CD4-positive, CD25-positive, alpha-beta regulatory T cell (primary cell): ENCODE measurements at places on chromosomes 7 and 10. TPM values are rescaled to one million over a fixed set of nuclear protein-coding genes. Genes with fewer than 3 reads are reported as not detected.

FAM20C gene
- not detected for total RNA-seq

SRI gene
- 53.5 TPM for total RNA-seq

ZNF37A gene
- total RNA-seq = 18.8 TPM

PNLIPRP2 gene
- not detected for total RNA-seq

RASA4B gene
- total RNA-seq = 32.4 TPM

WNT8B gene
- not detected for total RNA-seq

DNA sequence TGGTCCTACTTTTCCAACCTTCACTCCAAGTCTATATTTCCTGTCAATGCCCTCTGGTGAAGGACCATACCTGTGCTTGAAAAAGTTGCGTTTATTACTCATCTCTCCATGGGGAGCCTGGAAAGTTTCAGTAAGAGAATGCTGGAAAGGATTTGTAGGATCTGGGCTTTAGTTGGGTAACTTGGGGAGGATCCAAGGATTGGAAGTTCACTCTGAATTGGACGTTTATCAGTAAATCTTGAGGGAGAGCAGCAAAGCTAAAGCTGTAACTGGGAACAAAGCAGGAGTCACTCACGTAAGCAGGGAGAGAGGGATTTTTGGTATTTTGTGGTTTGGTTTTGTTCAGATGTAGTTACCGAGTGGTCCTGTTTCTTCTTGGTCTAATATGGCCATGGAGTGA, 51.4 kb upstream of the NPVF start:
- H3K36me3 ChIP-seq = no peaks in the 10 kb centered on the region
- H3K4me1 ChIP-seq = no peaks in the 10 kb centered on the region

GRCh38 chr10:129333706-129334105, 133.3 kb upstream of the MGMT start:
- peaks cover 3% of the 10 kb centered on the region for H3K4me1 ChIP-seq
- no peak overlapping the region for H3K27ac ChIP-seq
- DNase-seq = no peak
- no peaks in the 10 kb centered on the region for H3K36me3 ChIP-seq

GRCh38 chr10:13686331-13686752, 99.6 kb downstream of the PRPF18 start:
- no peaks in the 10 kb centered on the region for H3K4me1 ChIP-seq
- no peak overlapping the region for H3K27ac ChIP-seq
- DNase-seq = no peak

GRCh38 chr7:142585425-142585824, 163.8 kb upstream of the PRSS1 start:
- no peaks in the 10 kb centered on the region for H3K27me3 ChIP-seq
- no peak for DNase-seq
- peaks cover 6% of the 10 kb centered on the region for H3K4me1 ChIP-seq
- H3K4me3 ChIP-seq = no peak overlapping the region

GRCh38 chr7:67896721-67897120, 900.1 kb downstream of the TYW1 start:
- no peaks in the 10 kb centered on the region for H3K27me3 ChIP-seq
- no peak for DNase-seq
- H3K27ac ChIP-seq = no peak overlapping the region
- H3K4me1 ChIP-seq = no peaks in the 10 kb centered on the region
- H3K36me3 ChIP-seq = no peaks in the 10 kb centered on the region

DNA sequence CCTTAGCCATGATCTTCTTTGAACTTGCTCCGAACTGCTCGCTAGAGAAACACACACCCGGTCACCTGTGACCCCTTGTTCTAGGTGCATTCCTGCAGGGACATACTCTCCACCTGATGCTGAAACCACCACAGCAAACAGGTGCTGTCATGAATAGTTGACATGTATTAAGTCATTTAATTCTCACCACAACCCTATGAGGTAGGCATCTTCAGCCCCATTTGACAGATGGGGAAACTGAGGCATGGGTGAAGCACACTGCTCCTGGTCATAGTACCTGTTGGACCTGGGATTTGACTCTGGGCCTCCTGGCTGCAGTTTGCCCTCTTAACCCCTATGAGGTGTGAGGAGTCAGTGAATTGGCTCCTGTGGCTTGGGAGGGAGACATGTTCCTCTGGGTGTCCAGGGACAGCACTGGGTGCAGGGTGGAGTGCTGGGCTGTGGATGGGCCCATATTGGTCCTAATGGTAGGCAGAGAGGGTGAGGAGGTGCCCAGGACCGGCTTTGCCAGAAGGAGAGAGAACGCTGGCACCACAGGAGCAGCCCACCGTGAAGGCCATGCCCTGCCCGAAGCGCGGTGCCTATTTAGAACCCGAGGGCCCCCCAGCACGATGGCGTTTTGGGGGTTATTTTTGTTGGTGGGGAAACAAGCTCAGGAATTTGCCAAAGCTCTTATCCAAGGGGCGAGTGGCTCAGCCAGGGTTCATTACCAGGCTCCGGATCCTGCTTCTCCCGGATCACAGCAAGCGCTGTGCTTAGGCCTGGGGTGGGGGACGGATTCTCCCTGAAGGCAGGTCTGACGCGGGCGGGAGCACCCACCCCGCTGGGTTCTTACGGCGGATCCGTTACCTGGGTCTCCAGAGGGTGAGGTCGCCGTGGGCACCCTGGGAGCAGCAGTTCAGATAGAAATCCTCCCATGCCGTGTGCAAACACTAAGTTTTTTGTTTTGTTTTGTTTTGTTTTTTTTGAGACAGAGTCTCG, 52.3 kb downstream of the GLRX3 start:
- H3K27ac ChIP-seq = no peak overlapping the region
- H3K4me3 ChIP-seq = no peak overlapping the region
- DNase-seq = no peak
- H3K27me3 ChIP-seq = no peaks in the 10 kb centered on the region
- no peaks in the 10 kb centered on the region for H3K4me1 ChIP-seq
- peaks cover 28% of the 10 kb centered on the region for H3K36me3 ChIP-seq

- DNase-seq = no peak
- H3K4me1 ChIP-seq = no peaks in the 10 kb centered on the region
- no peak overlapping the region for H3K4me3 ChIP-seq
- H3K36me3 ChIP-seq = no peaks in the 10 kb centered on the region
- no peak overlapping the region for H3K27ac ChIP-seq
Measured at GRCh38 chr10:59266321-59266720, 89.9 kb downstream of the PHYHIPL start.

DNA sequence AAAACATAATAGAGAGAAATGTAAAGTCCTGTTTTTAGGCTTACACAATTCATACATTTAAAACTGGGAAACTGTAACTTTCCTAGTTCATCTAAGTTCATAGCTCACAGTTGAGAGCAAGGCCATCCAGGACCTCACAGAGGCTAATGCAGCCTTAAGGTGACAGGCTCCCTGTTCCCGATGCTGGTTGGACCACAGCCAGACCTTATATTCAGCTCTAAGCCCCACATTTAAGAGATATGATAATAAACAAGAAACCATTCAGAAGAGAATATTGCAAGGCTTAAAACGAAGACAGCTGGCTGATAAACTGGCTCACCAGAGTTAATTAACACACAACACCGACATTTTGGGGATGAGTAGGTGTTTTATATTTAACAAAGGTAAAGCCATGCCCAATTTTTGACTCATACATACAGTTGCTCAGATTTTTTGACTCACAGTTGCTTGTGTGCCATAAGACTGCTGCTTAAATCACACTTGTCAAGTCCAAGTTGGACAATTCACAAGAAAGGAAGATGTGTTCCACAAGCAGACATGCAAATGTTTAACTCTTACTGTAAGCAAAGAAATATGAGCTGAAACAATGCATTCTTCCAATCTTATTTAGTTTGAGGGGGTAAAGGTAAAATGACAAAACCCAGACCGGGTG, 41.1 kb upstream of the TMEM213 start:
- H3K4me1 ChIP-seq = peaks cover 19% of the 10 kb centered on the region
- no peaks in the 10 kb centered on the region for H3K27me3 ChIP-seq
- DNase-seq = no peak
- no peak overlapping the region for H3K27ac ChIP-seq
- no peaks in the 10 kb centered on the region for H3K36me3 ChIP-seq

DNA sequence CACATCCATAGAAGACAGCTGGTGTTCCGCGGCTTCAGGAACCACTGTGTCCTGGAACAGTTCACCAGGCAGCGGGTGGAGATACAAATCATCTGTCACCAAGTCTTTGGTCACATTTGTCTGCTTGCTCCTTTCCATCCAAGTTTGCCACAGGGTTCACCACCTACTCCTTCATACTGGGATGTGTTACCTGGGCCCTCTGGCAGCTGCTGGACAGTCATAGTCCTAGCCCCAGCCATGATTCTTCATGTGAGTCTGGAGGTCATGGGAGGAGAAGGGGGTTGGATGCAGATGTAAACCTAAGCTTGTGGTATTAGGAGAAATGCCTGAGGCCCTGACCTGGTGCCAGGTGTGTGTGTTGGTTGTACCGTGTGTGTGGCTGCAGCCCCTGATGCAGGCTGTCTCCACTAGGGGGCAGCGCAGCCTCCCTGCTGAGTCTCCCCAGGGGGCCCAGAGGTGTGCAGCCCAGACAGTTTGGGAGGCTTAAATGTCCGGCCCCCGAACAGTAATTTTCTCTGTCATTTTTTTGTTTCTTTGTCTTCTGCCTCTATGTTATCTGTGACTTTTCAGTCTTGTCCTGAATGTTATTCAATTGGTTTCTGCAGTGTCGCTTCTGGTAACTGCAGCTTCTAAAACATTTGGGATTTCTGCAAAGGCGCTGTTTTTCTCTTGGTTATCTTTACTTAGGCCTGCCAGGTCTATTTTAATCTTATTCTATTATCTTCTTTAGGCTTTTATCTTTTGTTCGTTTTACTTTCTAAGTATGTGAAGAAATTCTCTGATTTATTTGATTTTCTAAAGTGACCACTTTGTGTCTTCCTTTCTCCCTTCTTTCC, 14.8 kb downstream of the NPS start:
- no peaks in the 10 kb centered on the region for H3K36me3 ChIP-seq
- no peak for DNase-seq
- H3K27me3 ChIP-seq = no peaks in the 10 kb centered on the region
- no peaks in the 10 kb centered on the region for H3K4me1 ChIP-seq

DNA sequence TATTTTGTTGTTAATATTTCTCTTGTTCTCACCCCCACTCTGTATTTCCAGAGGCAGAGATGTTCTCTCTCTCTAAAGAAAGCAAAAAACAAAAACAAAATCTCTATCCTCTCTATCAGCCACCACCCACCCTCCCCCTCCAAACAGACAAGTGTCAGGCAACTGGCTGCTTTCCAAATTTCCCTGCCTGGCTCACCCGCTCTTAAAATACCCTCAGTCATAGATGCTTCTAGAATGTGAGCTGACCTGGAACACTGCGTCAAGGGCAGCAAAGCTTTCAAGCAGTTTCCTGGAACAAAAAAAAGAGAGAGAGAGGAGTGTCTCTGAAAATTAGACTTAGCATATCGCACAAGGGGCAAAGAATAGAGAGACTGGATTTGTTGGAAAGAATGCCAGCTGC, 341.0 kb upstream of the ZMIZ1 start:
- DNase-seq = no peak
- no peaks in the 10 kb centered on the region for H3K36me3 ChIP-seq
- no peaks in the 10 kb centered on the region for H3K4me1 ChIP-seq
- H3K4me3 ChIP-seq = no peak overlapping the region
- H3K27me3 ChIP-seq = peaks cover 3% of the 10 kb centered on the region

DNA sequence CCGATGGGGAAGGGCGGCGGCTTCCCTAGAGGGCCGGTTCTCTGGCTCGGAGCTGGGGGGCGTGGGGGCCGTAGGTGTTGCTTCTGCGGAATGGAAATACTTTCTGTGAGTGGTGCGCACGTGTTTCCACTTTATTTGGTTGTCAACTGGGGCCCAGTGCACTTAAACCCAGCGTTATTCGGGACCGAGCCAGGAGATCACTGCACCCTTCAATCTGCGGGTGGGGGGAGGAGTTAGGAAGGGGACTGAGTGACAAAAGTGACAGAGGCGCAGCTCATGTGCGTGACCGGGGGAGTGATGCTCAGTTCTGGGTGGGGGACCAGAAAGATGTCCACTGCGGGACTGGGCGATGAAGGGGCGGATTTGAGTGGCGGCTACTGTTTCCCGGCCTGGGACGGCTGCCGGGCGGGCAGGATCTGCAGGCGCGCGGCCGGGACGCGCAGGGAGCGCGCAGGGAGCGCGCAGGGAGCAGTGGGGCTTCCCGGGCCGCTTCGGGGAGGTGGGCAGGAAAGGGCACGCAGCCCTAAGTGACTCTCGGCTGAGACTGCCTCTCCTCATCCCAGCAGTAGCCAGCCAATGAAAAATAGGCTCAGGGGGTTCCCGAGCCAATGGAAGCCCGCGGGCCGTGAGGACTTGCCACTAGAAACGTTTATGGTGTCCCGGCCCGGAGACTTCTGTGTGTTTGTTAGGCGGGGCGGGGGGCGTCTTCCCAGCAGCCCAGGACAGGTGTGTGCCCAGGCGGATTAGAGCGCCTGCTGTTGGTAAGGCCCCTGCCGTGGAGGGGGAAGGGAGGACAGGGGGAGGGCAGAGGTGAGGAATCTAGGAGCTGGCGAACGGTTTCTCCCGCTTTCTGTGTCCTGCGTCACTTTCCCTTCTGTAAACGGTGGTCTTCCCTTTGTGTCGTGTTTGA, 54.3 kb upstream of the KDM7A start:
- peak; percentile 41 for DNase-seq
- no peaks in the 10 kb centered on the region for H3K36me3 ChIP-seq
- peaks cover 24% of the 10 kb centered on the region for H3K4me1 ChIP-seq
- H3K27me3 ChIP-seq = no peaks in the 10 kb centered on the region
- H3K4me3 ChIP-seq = peak overlapping the region; percentile 74

- no peak overlapping the region for H3K27ac ChIP-seq
- no peaks in the 10 kb centered on the region for H3K27me3 ChIP-seq
- DNase-seq = no peak
- H3K36me3 ChIP-seq = no peaks in the 10 kb centered on the region
- no peak overlapping the region for H3K4me3 ChIP-seq
- H3K4me1 ChIP-seq = peaks cover 18% of the 10 kb centered on the region
Measured at GRCh38 chr10:70890917-70891431, 2.6 kb upstream of the PCBD1 start.

GRCh38 chr10:24916365-24916764, 36.0 kb downstream of the PRTFDC1 start:
- H3K36me3 ChIP-seq = no peaks in the 10 kb centered on the region
- no peak overlapping the region for H3K27ac ChIP-seq
- DNase-seq = no peak
- H3K4me1 ChIP-seq = peaks cover 4% of the 10 kb centered on the region

DNA sequence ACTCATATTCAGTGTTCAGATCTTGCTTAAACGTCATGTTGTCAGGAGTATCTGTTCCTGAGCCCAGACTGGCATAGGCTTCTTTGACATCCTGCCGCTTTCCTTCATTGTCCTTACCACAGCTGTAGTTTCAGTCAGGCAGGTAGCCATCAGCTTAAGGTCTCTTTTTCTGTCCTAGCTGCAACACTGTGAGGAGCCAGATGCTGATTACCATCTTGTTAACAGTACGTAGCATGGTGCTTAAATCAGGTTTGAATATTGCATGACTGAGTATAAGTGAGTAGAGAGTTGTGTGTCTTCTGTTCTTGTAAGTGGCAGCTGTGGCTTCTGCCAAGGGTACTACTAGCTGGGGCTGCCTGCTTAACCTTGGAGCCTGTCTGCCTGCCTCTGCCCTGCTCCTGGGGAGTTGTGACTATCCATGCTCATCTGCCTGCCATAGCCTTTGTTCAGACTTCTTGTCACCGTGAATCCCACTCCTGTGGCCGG, 92.6 kb downstream of the MAPK8 start:
- H3K4me3 ChIP-seq = no peak overlapping the region
- H3K27ac ChIP-seq = no peak overlapping the region
- DNase-seq = no peak
- H3K36me3 ChIP-seq = no peaks in the 10 kb centered on the region
